Putamen (tissue), 1 donor: ENCODE measurements at places on chromosomes 1 and 21.

- DNase-seq: no peak
Observed at GRCh38 chr1:29540801-29541357, 304.6 kb downstream of the PTPRU start.

GRCh38 chr21:41976611-41977010 lies 22.8 kb upstream of the C2CD2 start:
- no peak for DNase-seq

- DNase-seq: no peak
Observed at GRCh38 chr1:154181944-154182343, 10.0 kb downstream of the TPM3 start.

GRCh38 chr1:12336413-12336812 lies 106.6 kb downstream of the VPS13D start:
- no peak for DNase-seq

GRCh38 chr1:203969846-203970245 lies 103.1 kb upstream of the SOX13 start:
- no peak for DNase-seq

GRCh38 chr21:33894736-33895288 lies 20.8 kb downstream of the ATP5PO start:
- peak; percentile 77 for DNase-seq

DNA sequence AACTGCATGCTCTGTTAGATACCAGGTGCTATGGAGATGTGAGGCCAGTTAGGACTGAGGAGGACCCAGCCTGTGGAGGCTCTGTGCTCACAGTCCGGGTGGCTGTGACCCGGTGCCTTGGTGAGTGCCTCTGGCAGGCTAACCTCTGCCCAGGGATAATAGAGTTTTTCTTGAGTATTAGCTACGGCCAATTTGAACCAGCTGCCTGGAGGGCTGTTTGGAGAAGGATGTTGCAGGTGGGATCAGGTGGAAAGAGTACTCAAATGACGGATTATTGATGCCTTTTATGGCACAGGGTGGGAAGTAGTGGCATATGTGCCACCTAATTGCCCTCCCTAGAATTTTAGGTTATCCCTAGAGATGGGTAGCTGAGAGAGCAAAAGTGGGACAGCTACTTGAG lies 182.7 kb downstream of the GRIK3 start:
- no peak for DNase-seq
